Activated T-helper 1 cell treated with anti-CD3 and anti-CD28 coated beads, Interleukin-2, amount 50 U/mL, for 16 hours (primary cell): ENCODE measurements at places on chromosomes 3 and 15.

- DNase-seq, result no peak
Observed at GRCh38 chr3:171321559-171322360, 138.4 kb downstream of the TNIK start.

DNA sequence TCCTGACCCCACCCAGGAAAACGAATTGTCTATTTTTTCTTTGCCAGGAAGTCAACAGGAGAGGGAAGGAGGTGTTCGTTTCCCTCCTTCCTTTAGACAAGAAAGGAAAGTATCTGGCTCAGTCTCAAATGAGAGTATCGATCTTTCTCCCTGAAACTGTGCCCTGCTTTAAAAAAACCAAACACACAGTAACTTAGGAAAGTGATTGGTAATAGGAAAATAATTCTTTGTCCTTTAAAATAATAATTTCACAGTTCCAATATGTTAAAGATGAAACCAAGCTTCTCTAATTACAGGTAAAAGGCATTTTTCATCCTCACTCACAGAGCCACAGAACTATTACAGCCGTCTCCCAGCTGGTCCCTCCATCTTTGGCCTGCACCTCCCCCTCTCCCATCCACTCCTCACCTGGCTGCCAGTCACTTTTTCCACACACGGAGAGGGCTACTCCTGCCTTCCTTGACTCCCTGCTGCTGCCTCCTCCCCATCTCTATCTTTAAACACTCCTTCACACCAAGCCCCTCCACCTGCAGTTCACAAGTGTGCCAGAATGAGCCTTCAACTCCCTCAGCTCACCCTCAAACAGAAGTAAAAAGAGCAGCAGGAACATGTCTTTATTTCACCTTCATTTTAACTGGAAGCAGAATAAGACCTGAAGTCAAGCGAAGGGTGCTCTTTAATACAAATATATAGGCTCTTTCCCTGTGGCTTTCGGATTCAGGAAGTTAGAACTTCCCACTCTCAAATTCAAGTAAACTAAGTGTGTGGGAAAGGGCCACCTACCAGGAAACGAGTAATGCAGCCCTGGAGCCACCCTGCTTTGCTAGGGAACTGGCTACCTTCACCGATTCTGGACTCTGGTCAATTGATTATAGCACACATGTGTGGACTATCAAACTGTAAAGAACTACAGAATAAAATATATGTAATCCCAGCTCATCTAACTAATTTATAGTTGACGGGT, 116.4 kb downstream of the SENP2 start:
- DNase-seq, result no peak

DNA sequence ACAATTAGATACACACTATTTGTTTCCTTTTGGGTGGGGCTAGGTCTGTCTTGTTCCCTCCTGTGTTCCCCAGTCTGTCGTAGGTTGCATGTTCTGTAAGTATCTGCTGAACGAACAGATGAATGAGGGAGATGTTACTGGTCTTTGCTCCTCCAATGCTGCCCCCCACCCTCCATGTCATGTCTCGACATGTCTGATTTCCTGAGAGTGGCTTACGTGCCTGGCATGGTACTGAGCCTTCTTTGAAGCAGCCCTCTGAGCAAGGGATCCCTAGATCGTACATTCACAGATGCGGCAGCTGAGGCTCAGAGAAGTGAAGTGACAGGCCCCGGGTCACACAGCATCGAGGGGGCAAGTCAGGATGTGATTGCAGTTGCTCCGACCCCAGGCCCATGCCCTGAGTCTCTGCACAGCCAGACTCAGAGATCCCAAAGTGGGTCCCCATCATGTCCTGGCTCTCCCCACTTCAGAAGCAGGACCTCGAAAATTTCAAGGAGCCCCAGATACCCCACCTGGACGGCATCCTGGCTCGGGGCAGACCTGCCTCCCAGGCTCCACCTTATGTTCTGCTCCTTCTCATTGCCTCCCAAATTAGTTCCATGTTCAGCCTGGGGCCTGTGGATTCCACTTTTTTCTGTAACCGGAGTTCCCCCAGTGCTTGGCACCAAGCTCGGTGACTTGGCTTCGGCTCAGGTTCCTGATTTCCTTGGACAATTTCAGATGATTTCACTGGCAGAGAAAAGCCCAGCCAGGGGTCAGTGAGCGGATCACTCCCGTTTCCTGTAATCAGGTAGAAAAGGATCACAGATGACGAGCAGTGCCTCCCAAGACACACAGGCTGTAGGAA, 24.7 kb downstream of the GOLGA6L2 start:
- DNase-seq, result no peak

DNA sequence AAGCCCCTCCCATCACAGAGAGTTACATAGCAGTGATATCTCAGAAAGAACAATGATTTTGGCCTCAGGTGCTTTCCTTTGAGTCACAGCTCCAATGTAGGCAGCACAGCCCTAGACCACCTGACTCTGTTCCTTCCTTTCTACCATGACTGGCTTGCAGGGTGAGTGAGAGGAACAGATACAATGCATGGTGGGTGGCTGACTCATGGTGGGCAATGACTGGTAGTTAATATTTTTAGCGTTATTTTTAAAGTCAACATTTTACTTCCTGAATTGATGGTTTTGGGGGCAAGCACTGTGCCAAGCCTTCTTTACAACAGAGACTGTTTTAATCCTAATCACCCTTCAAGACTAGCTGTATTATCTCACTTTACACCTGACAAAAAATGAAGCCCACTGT, 32.8 kb upstream of the ST3GAL6 start:
- DNase-seq, result no peak
